ENCODE measurements at places on chromosomes 1 and 21.

GRCh38 chr1:33971018-33971710 lies 107.3 kb downstream of the HMGB4 start:
- DNase-seq = peak; percentile 22

- DNase-seq = peak; percentile 56
These were observed 212.2 kb downstream of the LYPLAL1 start for GRCh38 chr1:219385787-219386427.

- no peak for DNase-seq
These were observed 713 bp upstream of the HMGCL start for GRCh38 chr1:23825762-23826522.

GRCh38 chr1:93313026-93313425 lies 32.7 kb upstream of the DR1 start:
- DNase-seq = no peak

GRCh38 chr1:66998972-66999371 lies 55.0 kb downstream of the SLC35D1 start:
- no peak for DNase-seq

- no peak for DNase-seq
These were observed 63.1 kb downstream of the COQ8A start for GRCh38 chr1:227003165-227003564.

DNA sequence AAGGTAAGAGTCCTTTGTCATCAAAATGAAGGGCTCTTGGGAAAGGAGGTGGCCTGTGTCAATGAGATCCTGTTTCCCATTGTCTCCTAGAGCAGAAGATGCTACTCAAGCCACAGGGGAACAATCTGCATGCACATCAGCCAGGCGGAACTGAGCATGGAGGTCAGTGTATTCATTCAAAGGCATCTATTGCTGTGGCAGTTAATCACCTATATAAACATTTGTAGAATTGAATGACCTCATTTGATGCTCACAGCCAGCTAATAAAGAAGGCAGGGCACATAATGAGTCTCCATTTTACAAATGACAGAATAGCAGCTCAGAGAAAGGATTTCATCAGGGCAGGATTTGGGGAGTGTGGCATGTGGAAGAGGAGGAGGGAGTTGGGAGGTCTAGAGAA lies 5.7 kb upstream of the FYB2 start:
- DNase-seq = no peak

GRCh38 chr1:17565461-17566252 lies 26.2 kb downstream of the ARHGEF10L start:
- no peak for DNase-seq

DNA sequence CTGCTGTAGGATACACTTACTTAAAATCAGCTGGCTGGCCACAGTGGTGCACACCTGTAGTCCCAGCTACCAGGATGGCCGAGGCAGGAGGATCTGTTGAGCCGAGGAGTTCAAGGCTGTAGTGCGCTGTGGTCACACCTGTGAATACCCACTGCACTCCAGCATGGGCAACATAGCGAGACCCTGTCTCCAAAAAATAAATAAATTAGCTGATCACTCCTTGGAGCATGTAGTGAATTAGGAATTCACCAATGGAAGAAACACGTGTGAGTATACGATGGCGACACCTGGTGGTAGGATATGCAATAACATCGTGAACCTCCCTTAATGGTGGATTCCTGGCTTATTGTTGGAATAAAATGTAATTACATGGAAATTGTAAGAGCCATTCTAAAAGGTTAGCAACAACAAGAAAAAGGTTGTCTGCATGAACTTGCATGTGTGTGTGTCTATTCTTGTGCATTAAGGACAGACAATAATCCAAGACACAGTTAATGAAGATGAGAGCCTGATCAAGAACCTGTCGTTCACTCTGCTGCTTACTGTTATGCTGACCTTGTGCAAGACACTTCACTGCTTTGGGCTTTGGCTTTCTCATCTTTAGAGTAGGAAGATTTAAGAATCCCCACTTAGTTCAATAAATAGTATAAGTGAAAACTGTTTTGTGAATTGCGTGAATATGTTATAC lies 38.6 kb upstream of the COX20 start:
- DNase-seq = peak; percentile 87

- no peak for DNase-seq
These were observed 231.9 kb downstream of the TOMM20 start for GRCh38 chr1:234896477-234897389.

GRCh38 chr21:36478941-36479340 lies 981 bp downstream of the CLDN14 start:
- DNase-seq = no peak

- no peak for DNase-seq
These were observed 477.5 kb downstream of the NUF2 start for GRCh38 chr1:163799190-163799805.

GRCh38 chr1:245056913-245057312 lies 97.9 kb upstream of the KIF26B start:
- DNase-seq = no peak

DNA sequence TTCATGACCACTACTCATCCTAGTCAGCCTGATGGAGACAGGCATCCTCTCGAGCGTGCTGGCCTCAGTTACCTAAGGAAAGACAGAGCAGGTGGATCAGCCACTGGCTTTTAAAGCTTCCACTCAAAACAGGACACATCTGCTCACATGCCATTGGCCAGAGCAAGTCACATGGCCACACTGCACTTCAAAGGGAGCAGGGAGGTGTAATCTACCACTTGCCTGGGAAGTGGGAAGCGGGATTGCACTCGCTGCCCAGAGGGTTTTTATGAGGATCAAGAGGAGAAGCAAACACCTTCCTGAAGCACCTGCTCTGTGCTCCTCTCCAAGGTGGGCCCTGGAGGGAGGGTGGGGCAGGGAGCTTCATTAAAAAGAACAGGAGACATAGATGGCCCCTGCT lies 108.0 kb downstream of the TAS1R2 start:
- DNase-seq = no peak

GRCh38 chr1:230812568-230812967 lies 55.8 kb downstream of the C1orf198 start:
- DNase-seq = no peak

GRCh38 chr1:230868736-230869385 lies 540 bp upstream of the C1orf198 start:
- DNase-seq = peak; percentile 68

All from adipocyte (in vitro differentiated cells).